Caco-2 (cell line): ENCODE measurements at places on chromosomes 4 and X. TPM values are rescaled to one million over a fixed set of nuclear protein-coding genes. Genes with fewer than 3 reads are reported as not detected.

Gene GUCY1B1
- total RNA-seq = not detected in 2 replicates

Gene STAP1
- not detected in 2 replicates for total RNA-seq

Gene CYBB
- 0.23 and 0.43 TPM in 2 replicates for total RNA-seq

DNA sequence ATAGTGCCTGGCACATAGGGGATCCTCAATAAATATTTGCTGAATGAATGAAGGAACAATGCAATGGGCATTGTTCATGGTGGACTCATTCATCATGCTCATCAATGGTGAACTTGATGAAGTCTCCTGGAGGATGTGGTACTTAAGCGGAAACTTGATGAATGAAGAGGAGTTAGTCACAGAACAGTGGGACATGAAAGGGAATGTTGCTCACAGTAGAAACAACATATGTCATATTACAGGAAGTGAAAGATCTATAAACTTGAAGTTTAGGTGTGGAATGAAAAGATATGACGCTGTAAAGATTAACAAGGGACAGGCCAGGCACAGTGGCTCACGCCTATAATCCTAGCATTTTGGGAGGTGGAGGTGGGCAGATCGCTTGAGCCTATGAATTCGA lies 224.1 kb downstream of the PPP3CA start:
- no peak overlapping the region for H3K4me3 ChIP-seq
- no peak for DNase-seq
- no peaks in the 10 kb centered on the region for H3K27me3 ChIP-seq
- no peaks in the 10 kb centered on the region for H3K36me3 ChIP-seq

DNA sequence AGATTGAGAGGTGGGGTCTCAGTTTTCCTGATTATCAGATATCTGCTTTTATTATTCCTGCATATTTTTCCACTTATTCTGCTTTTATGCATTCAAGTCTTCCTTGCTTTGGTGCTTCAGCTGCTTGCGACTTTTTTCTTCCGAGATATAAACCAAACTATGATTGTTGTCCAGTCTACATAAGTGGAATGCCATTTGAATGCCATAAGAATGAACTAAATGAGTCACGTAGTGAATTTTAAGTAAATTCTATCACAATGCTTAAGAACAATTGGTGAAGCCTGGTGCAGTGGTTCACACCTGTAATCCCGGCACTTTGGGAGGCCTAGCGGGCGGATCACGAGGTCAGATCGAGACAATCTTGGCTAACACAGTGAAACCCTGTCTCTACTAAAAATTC lies 189.1 kb downstream of the PCDH18 start:
- H3K27ac ChIP-seq = no peak overlapping the region
- no peaks in the 10 kb centered on the region for H3K4me1 ChIP-seq
- no peak for DNase-seq
- H3K27me3 ChIP-seq = no peaks in the 10 kb centered on the region
- no peaks in the 10 kb centered on the region for H3K36me3 ChIP-seq

DNA sequence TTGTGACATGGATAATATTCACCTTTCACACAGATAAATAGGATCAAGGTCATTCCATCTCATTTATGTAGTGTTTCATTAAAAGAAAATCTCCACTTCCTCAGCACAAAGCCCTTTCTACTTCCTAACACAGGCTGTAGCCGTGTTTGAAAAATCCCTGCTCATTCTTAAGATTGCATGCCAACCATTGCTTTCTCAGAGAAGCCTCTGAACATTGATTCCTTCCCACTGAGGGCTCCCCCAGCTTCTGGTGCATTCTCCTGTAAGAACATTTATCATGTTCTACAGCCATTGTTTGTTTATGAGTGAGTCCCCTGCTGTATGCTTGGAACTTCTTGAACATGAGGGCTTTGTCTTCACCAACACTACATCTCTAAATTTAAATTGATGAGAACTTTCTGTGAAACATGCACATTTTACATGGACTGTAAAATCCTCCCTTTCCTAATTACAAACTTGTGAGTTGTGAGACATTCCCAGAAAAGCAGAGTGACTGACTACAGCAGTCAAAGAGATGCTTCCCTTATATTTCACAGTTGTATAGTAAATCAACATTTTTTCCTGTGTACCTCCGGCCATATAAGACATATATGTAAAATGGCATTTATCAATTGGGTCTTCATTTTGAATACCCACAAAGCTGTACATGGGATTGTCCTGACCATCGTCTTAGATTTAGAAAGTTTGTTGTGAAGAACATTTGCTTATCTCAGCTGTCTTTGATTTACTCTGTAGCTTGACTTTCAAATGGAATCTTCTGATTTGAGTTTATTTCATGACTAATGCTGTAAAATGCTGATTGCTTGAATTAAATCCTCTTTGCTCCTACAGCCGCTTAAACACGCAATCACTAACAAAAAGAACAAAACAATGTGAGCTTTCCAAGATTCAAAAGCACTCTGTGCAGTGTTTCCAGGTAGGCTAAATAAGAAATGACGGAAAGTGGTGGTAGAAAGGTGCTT lies 600.5 kb upstream of the SLIT2 start:
- no peaks in the 10 kb centered on the region for H3K4me1 ChIP-seq
- no peaks in the 10 kb centered on the region for H3K36me3 ChIP-seq
- no peak for DNase-seq
- no peak overlapping the region for H3K27ac ChIP-seq

Gene CXCL1
- total RNA-seq = 0.79 TPM in 1 of 2 replicates, not detected in the other

DNA sequence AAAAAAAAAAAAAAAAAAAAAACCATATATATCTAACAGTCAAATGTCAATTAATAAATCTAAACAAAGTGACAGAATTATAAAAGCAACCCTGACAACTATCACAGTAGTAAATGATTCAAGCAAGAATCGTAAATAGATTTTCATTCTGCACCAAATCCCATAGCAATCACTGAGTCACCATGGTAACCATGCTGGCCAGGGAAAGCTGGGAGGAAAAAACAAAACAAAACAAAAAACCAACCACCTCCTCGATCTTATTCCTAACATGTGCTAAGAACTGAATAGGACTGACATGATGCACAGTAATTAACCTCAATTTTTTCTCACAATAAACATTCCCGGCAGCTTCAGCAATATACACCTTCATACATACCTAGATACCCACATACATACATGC lies 30.6 kb upstream of the RAB40A start:
- H3K27ac ChIP-seq = no peak overlapping the region
- H3K4me3 ChIP-seq = no peak overlapping the region
- no peaks in the 10 kb centered on the region for H3K36me3 ChIP-seq
- H3K27me3 ChIP-seq = no peaks in the 10 kb centered on the region
- no peak for DNase-seq
- H3K4me1 ChIP-seq = peaks cover 16% of the 10 kb centered on the region

Gene SERTM2
- total RNA-seq = 1.1 and 1.4 TPM in 2 replicates

GRCh38 chrX:11244636-11245035 lies 48.6 kb upstream of the AMELX start:
- peaks cover 7% of the 10 kb centered on the region for H3K4me1 ChIP-seq
- H3K27me3 ChIP-seq = no peaks in the 10 kb centered on the region
- H3K36me3 ChIP-seq = no peaks in the 10 kb centered on the region
- H3K4me3 ChIP-seq = no peak overlapping the region
- H3K27ac ChIP-seq = no peak overlapping the region

Gene GLUD2
- 1.2 and 1.3 TPM in 2 replicates for total RNA-seq

DNA sequence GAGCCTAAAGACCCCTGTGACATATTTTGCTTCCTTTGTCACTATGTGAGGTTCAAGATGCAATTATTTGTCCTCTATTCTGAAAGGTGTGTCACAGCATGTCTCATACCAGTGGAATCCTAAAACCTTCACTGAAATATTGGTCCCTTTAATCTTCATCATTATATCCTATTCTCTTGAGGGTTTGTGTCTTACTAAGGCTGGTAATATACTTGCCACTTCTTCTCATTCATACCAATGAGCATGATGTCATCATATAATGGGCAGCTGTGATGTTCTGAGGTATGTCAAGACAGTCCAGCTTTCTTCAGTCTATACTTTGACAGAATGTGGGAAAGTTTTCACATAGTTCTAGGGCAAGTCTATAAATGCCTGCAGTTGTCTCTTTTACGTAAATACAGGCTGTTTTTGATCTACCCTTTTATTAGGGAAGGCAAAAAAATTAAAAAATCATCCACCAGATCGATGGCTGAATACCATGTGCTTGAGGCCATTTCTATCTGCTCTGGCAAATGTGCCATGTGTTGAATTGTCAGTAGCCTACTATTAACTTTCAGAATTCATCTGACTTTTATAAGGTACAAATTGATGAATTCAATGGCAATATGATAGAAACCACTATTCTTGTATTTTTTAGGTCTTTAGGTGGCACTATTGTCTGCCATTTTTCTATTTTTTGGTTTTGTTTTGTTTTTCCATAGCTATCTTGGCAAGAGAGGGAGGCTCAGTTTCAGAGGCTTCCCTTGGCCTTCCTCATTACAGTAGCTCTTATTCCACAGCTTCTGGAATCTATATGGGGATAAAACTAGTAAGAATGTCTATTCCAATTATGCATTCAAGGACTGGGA lies 209.0 kb downstream of the PPARGC1A start:
- H3K4me1 ChIP-seq = no peaks in the 10 kb centered on the region
- H3K4me3 ChIP-seq = no peak overlapping the region
- H3K36me3 ChIP-seq = no peaks in the 10 kb centered on the region
- H3K27ac ChIP-seq = no peak overlapping the region

DNA sequence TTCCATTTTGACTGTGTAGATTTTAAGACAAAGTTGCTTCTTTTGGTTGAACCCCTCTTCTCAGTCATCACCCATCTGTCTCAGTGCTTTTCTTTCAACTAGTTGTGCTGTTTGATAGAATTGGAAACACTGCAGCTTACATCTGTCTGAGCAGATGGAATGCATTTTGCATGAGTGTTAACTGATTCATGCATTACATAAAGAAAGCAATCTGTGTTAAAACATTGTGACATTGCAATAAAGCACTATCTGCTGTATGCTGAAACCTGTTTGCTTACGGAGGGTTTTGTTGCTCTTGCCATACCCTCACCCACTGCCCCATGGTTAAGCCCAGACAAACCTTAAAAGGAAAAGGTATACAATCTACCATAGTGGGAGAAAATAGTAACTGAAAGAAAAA lies 47.4 kb downstream of the NRK start:
- DNase-seq = no peak
- no peak overlapping the region for H3K27ac ChIP-seq
- H3K27me3 ChIP-seq = no peaks in the 10 kb centered on the region
- H3K4me3 ChIP-seq = no peak overlapping the region
- no peaks in the 10 kb centered on the region for H3K4me1 ChIP-seq
- H3K36me3 ChIP-seq = no peaks in the 10 kb centered on the region
